ENCODE measurements at places on chromosomes 2 and 18. TPM values are rescaled to one million over a fixed set of nuclear protein-coding genes. Genes with fewer than 3 reads are reported as not detected.

DNA sequence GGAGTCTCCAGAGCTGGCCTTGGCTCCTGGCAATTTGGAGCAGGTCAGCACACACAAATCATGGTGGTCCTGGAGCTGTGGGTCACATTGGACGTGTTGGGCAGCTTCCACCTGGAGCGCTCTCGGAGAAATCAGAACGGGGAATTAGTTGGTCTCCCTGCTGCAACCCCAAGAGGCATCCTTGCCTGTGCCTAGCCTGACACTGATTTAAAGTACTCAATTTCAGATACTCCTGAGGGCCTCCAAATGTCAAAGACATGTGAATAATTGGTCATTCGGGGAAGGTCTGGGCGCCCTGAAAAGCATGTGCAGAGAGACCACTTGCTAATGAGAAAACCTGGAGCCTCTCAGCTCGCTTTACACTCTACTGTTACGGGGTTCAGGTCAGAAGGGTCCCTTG, 145.5 kb upstream of the AGAP1 start:
- no peak for DNase-seq
- H3K4me3 ChIP-seq = no peak overlapping the region
- H3K27me3 ChIP-seq = peaks cover 23% of the 10 kb centered on the region
- H3K4me1 ChIP-seq = no peaks in the 10 kb centered on the region
- no peaks in the 10 kb centered on the region for H3K36me3 ChIP-seq

Gene G6PC2
- not detected for total RNA-seq

GRCh38 chr2:206259376-206260187, 14.9 kb upstream of the ZDBF2 start:
- H3K27ac ChIP-seq = no peak overlapping the region
- peaks cover 52% of the 10 kb centered on the region for H3K27me3 ChIP-seq
- H3K36me3 ChIP-seq = no peaks in the 10 kb centered on the region
- H3K4me1 ChIP-seq = peaks cover 3% of the 10 kb centered on the region

- H3K4me3 ChIP-seq = peak overlapping the region; percentile 88
- peaks cover 9% of the 10 kb centered on the region for H3K36me3 ChIP-seq
- no peaks in the 10 kb centered on the region for H3K27me3 ChIP-seq
- peaks cover 56% of the 10 kb centered on the region for H3K4me1 ChIP-seq
- DNase-seq = no peak
- peak overlapping the region; percentile 88 for H3K27ac ChIP-seq
Measured at GRCh38 chr18:76823161-76823538, 793 bp downstream of the ZNF236 start.

- no peak overlapping the region for H3K4me3 ChIP-seq
- no peak for DNase-seq
- H3K27me3 ChIP-seq = peaks cover 58% of the 10 kb centered on the region
Measured at GRCh38 chr2:235663875-235664274, 170.0 kb downstream of the AGAP1 start.

Gene ALK
- total RNA-seq = not detected

Gene RGPD3
- total RNA-seq = 0.14 TPM

GRCh38 chr2:26848336-26849055, 564 bp downstream of the DPYSL5 start:
- H3K4me1 ChIP-seq = peaks cover 11% of the 10 kb centered on the region
- DNase-seq = peak; percentile 41
- H3K4me3 ChIP-seq = peak overlapping the region; percentile 44

DNA sequence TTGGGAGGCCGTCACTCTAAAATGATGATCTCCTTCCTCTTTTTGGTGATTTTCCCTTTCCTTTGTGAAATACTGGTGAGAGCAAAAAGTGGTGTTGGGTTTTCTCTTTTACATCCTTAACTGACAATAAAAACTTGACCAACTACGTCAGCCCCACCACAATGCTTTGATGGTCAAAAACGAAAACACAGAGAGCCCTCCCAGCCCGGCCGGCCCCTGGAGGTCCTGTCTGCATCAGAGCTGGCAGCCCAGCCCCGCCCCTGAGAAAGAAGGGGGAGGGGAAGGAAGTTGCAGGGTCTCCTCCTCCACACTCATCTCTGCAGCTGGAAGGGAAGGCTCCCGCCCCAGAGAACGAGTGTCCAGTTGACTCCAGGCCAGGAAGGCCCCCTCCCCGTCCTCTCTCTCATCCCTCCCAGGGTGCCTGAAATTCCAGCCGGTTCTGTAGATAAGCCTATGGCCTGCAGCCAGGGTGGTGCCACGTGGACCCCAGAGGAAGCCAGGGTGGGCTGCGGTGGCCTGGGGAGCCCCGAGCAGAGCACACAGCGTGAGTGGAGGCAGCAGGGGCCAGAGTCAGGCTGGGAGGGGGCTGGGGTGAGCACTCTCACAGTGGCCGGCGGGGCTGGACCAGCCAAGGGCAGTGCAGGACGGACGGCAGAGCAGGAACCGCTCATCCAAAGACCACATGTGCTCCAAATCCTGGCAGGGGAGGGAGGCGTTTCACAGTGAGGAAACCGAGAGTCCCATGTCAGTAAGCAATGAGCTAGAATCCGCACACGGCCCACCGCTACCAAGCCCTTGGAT, 19.8 kb downstream of the BIN1 start:
- peaks cover 36% of the 10 kb centered on the region for H3K4me1 ChIP-seq
- H3K27me3 ChIP-seq = no peaks in the 10 kb centered on the region
- H3K36me3 ChIP-seq = no peaks in the 10 kb centered on the region
- no peak overlapping the region for H3K27ac ChIP-seq
- H3K4me3 ChIP-seq = no peak overlapping the region

GRCh38 chr2:154556607-154557006, 141.9 kb upstream of the KCNJ3 start:
- no peak for DNase-seq
- H3K36me3 ChIP-seq = no peaks in the 10 kb centered on the region
- no peak overlapping the region for H3K27ac ChIP-seq
- H3K27me3 ChIP-seq = no peaks in the 10 kb centered on the region
- no peak overlapping the region for H3K4me3 ChIP-seq

GRCh38 chr18:48594471-48595094, 55.8 kb downstream of the CTIF start:
- H3K27me3 ChIP-seq = no peaks in the 10 kb centered on the region
- H3K27ac ChIP-seq = no peak overlapping the region
- H3K4me1 ChIP-seq = no peaks in the 10 kb centered on the region
- H3K4me3 ChIP-seq = no peak overlapping the region
- DNase-seq = no peak

Gene ASAP2
- total RNA-seq = 0.21 TPM

- no peaks in the 10 kb centered on the region for H3K4me1 ChIP-seq
- H3K36me3 ChIP-seq = peaks cover 2% of the 10 kb centered on the region
Measured at GRCh38 chr2:85485815-85486214, 53.2 kb upstream of the MAT2A start.

DNA sequence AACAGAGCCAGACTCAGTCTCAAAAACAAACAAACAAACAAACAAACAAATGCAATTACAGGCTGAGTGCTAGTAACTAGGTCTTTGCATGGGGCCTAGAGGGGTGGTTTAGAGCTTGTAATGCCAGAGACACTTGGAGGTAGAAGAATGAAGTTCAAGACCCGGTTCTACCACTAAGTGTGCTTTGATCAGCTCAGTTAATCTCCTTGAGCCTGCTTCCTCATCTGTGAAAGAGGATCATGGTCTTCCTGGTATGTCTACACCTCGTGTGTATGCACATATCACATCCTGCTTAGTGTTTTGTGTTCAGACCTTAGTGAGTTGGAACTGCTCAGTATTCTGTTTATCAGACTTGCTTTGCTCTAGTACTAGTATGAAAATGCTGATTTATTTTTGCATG, 4.8 kb upstream of the ATP6V1C2 start:
- DNase-seq = no peak
- H3K27me3 ChIP-seq = peaks cover 18% of the 10 kb centered on the region
- H3K27ac ChIP-seq = no peak overlapping the region
- no peak overlapping the region for H3K4me3 ChIP-seq

DNA sequence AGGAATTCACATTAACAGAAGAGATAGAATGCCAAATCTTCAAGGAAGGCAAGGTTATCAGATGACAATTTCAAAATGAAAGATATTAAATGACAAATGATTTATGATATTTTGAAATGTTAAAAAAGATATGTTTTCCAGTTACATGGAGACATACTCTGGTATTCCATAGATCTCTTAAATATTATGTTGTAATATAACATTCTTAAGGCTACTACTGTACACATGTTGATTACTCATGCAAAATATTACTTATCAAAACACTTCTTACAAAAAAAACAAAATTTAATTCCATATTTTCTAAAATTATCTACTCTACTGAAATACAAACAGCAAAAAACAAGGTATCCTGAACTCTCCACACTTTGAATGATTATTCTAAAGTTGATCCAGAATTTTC, 22.9 kb downstream of the RTTN start:
- H3K36me3 ChIP-seq = peaks cover 44% of the 10 kb centered on the region
- no peak overlapping the region for H3K27ac ChIP-seq
- no peak overlapping the region for H3K4me3 ChIP-seq
- DNase-seq = no peak
- H3K4me1 ChIP-seq = peaks cover 12% of the 10 kb centered on the region

- no peaks in the 10 kb centered on the region for H3K27me3 ChIP-seq
- H3K4me3 ChIP-seq = peak overlapping the region; percentile 47
- H3K27ac ChIP-seq = peak overlapping the region; percentile 86
- peak; percentile 69 for DNase-seq
- peaks cover 84% of the 10 kb centered on the region for H3K4me1 ChIP-seq
Measured at GRCh38 chr2:11750422-11750821, 4.0 kb downstream of the LPIN1 start.

- H3K4me3 ChIP-seq = no peak overlapping the region
- no peak for DNase-seq
- H3K27me3 ChIP-seq = no peaks in the 10 kb centered on the region
- no peaks in the 10 kb centered on the region for H3K36me3 ChIP-seq
- no peak overlapping the region for H3K27ac ChIP-seq
- H3K4me1 ChIP-seq = peaks cover 3% of the 10 kb centered on the region
Measured at GRCh38 chr2:100856732-100857131, 36.8 kb downstream of the NPAS2 start.

DNA sequence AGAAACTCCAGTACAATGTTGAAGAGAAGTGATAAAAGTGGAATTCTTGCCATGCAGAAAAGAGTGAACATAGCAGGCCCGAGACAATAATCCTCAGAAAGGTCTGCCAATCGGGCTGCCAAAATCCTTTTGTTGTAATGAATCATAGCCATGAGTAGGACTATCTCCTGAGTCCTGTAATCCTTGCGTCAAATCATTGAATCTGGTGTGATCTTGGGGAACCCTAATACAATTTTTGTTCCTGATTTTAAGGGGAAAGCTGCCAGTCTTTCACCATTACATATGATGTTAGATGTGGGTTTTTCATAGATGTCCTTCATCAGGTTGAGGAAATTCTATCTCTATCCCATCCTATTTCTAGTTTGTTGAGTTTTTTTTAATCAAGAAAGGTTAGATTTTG, 2.2 kb downstream of the TPGS2 start:
- no peaks in the 10 kb centered on the region for H3K27me3 ChIP-seq
- H3K4me3 ChIP-seq = no peak overlapping the region
- H3K27ac ChIP-seq = no peak overlapping the region

DNA sequence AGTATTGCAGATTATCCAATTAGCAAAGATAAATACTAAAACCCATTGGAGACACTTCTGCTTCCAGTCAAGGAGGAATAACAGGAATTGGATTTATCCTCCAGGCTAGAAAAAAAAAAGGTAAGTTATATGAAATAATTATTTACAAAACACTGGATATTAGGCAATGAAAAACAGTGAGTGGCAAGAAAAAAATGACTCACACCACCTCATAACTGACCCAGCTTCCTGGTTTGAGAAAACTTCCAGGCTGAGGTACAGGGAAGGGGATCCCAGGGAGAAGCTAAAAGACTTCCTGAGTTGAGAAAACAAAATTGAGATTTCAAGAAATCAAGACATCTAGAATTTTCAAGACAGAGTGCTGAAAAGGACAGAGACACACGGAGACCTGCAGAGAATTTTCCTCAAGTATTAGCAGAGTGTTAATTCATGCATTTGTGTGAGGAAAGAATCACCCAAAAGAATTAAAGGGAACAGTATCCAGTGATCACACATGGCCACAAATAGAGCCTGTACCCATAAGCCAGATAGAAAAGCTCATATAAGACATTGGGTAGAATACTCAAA, 17.4 kb downstream of the SRD5A2 start:
- no peaks in the 10 kb centered on the region for H3K36me3 ChIP-seq
- peaks cover 16% of the 10 kb centered on the region for H3K27me3 ChIP-seq
- H3K4me1 ChIP-seq = no peaks in the 10 kb centered on the region
- no peak for DNase-seq
- H3K27ac ChIP-seq = no peak overlapping the region

DNA sequence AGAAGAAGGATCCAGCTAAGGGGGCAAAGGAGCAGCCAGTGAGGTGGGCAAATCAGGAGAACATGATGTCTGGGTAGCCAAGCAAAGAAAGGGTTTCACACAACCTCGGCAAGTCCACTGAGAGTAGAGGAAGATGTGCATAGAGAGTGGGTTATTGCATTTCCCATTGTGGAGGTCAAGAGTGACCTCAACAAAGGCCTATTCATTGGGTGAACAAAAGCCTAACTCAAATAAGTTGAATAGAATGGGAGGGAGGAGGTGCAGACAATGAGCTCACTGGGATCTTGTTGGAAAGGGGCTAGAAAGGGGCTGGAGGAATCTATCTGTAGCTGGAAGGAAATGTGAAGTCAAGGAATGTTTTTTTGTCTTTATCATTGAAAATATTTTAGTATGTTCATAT, 14.0 kb upstream of the PDCL3 start:
- no peak for DNase-seq
- H3K4me1 ChIP-seq = peaks cover under 1% of the 10 kb centered on the region

Gene CYP26B1
- not detected for total RNA-seq

Gene ZAP70
- 153 TPM for total RNA-seq

Gene PDE6D
- 28.0 TPM for total RNA-seq

DNA sequence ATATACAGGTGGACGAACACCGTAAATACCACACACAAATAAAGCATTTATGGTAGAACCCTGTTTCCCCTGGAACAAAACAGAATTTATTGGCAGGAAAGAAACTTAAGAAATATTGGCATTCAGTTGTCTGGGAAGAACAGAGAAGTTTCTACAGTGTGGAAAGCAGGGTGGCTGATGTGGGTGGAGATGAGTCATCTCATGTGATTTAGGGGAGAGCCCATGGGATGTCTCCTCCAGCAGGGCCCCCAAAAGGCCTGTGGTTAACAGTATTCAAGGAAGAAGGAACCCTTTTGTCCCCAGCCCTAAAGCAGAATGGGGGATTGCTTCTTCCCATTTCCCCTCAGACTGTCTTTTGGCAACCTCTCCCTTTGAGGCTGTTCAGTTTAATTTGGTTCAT, 24.2 kb downstream of the SIX3 start:
- DNase-seq = no peak
- peaks cover 23% of the 10 kb centered on the region for H3K27me3 ChIP-seq
- no peaks in the 10 kb centered on the region for H3K4me1 ChIP-seq
